Liver (tissue), 10 donors: ENCODE measurements at places on chromosomes 2 and 18. TPM values are rescaled to one million over a fixed set of nuclear protein-coding genes. Genes with fewer than 3 reads are reported as not detected.
A peak's percentile ranks its signal among the peaks of the same experiment; 100 is the strongest.

- no peak overlapping the region for H3K4me3 ChIP-seq
- H3K27me3 ChIP-seq, result no peaks in the 10 kb centered on the region
- no peaks in the 10 kb centered on the region for H3K4me1 ChIP-seq
- DNase-seq, result no peak
- H3K36me3 ChIP-seq, result no peaks in the 10 kb centered on the region
These were observed 88.0 kb upstream of the CELF4 start for GRCh38 chr18:37653618-37654017.

DNA sequence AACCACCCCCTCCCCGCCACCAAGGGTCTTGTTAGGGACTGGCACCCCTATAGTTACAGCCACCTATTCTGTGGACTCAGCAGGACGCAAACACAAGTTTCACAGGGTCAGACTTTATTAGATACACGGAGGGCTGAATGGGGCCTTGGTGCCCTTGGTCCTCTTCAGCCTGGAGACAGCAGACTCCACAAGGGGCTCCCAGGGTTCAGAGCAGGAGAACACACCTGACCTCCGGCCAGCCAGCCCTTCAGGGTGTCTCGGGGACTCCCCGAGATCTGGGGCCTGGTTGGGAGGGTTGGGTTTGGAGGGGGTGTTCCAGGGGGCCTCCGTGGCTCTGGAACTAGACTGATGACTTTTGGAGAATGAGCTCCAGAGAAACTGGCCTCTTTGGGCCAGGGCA is 2.3 kb upstream of the PREB start:
- no peak overlapping the region for H3K4me3 ChIP-seq
- H3K4me1 ChIP-seq, result peaks cover 3% of the 10 kb centered on the region
- H3K27ac ChIP-seq, result no peak overlapping the region
- peaks cover 10% of the 10 kb centered on the region for H3K36me3 ChIP-seq
- no peaks in the 10 kb centered on the region for H3K27me3 ChIP-seq
- no peak for DNase-seq

- H3K4me1 ChIP-seq, result no peaks in the 10 kb centered on the region
- H3K27ac ChIP-seq, result no peak overlapping the region
- no peak for DNase-seq
- no peaks in the 10 kb centered on the region for H3K27me3 ChIP-seq
These were observed 42.3 kb downstream of the TRABD2A start for GRCh38 chr2:84838434-84839145.

- no peak for DNase-seq
- H3K27me3 ChIP-seq, result no peaks in the 10 kb centered on the region
- no peaks in the 10 kb centered on the region for H3K4me1 ChIP-seq
- H3K36me3 ChIP-seq, result peaks cover 37% of the 10 kb centered on the region
These were observed 34.5 kb downstream of the TTLL4 start for GRCh38 chr2:218745160-218745558.

GRCh38 chr2:38146907-38147307 is 71.0 kb upstream of the CYP1B1 start:
- H3K4me1 ChIP-seq, result peaks cover 26% of the 10 kb centered on the region
- H3K4me3 ChIP-seq, result no peak overlapping the region
- no peaks in the 10 kb centered on the region for H3K36me3 ChIP-seq
- H3K27ac ChIP-seq, result peak overlapping the region; percentile 49
- H3K27me3 ChIP-seq, result no peaks in the 10 kb centered on the region

GRCh38 chr2:27752551-27753237 is 18.8 kb upstream of the MRPL33 start:
- H3K4me1 ChIP-seq, result peaks cover 29% of the 10 kb centered on the region
- no peak for DNase-seq
- H3K27me3 ChIP-seq, result no peaks in the 10 kb centered on the region
- peak overlapping the region; percentile 51 for H3K4me3 ChIP-seq

GRCh38 chr2:77147153-77147552 is 375.0 kb downstream of the LRRTM4 start:
- H3K4me1 ChIP-seq, result no peaks in the 10 kb centered on the region
- DNase-seq, result no peak
- H3K4me3 ChIP-seq, result no peak overlapping the region
- H3K27me3 ChIP-seq, result no peaks in the 10 kb centered on the region

PTPRM gene
- 14.7 TPM for total RNA-seq

METTL5 gene
- 15.4 TPM for total RNA-seq
